ENCODE measurements at places on chromosomes 4 and X.
A peak's percentile ranks its signal among the peaks of the same experiment; 100 is the strongest.

DNA sequence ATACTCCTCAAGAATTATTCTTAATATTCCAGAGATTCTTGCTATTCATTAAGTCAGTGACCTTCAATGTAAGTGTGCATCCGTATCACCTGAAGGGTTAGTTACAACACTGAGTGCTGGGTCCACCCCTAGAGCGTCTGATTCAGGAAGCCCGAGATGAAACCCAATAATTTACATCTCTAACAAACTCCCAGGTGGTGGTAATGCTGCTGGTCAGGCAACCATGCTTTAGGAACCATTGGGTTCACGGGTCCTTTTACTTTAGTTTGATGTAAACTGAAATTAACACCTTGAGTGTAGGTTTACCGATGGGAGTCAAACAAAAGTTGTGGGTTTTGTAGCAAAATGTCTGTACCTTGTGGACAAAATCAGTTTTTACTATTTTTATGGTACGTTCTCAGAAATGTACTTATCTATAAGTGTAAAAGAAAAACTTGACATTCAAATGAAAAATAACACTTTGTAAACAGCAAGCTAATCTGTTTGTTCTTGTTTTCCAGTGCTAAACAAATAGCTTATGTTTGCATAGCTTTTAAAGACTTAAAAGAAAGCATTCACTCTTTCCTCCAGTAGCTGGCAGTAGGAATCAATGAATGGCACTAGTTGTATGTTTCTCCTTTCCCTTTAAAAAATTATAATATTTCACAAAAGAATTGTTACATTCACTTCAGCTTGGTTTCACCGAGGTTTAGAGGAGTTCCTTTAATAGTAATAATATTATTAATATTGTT is 32.7 kb downstream of the ACE2 start:
- DNase-seq = no peak

DNA sequence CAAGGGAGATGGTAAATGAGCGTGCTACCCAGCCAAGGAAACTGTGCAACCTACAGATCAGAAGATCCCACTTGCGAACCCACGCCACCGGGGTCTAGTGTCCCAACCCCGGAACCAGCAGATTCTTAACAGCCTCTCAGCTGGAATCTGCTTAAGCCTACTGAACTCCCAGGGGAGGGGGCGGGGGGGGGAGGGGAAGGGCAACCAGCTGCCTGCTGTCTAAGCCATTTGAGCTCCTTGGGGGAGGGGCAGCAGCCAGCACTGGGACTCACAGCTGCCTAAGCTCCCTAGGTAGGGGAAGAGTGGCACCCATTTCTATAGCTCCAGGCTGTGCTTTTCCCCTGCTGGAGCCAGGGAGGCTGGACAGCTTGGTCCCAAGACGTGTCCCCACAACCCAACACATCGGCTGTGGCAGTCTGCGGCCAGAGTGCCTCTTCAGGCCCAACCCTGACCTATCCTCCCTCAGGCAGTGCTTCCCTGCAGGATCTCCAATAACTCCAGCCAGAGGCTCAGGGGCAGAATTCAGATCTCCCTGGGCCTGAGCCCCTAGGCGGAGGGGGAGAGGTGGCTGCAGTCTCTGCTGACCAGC is 289.2 kb downstream of the LDB2 start:
- DNase-seq = no peak

DNA sequence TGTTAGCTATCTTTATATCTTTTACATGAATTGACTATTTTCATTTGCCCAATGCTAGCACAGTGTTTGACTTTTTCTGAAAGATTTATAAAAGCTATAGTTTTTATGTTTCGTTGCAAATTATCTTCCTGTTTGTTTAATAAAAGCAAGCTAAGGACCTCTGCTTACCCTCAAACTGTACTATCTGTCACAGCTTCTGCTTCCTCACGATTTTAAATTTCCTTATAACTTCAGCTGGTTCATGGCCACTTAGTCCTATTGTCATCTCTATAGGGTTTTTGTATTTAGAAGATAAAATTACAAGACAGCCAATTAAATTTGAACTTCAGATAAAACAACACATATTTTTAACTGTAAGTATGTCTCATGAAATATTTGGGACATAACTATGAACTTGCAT is 494.0 kb downstream of the PDGFC start:
- no peak for DNase-seq

DNA sequence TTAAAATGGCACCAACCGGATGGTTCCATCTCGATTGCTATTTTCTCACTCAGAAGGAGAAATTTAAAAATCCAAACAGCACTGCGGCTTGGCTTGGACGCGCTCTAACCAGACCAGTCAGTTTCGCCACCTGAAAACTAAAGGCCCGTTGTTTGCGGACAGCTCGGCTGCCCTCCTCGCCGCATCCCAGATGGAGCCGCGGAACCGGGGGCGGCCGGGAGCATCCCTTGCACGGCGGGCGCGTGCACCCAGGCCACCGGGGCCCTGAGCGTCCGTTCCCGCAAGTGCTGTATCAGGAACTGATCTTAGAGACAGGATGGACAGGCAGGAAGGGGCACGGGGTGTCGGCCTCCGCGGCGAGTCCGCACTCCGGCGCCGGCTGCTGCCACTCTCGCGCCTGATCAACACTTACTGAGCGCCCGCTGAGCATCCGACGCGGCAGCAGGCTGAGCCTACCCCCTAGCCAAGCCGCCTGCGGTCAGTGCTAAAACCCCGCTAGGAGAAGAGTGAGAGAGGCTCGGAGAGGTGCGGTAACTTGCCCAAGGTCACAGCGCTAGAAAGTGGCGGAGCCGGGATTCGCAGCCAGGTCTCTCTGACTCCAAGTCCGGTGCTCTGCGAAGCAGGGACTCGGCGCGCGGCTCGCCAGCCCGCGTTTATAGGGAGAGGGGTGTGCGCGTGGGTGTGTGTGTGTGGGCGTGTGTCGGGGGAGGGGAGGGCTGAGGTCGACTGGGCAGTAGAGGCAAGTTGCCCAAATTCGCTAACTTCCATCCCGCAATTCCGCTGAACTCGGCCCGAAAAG is at the start of gene CITED1:
Gene CITED1 (minus strand): TSS at position 629 of the 799 bp plus-strand sequence. CDS start 3,045 bp downstream, outside the sequence.
- DNase-seq = peak; percentile 4

DNA sequence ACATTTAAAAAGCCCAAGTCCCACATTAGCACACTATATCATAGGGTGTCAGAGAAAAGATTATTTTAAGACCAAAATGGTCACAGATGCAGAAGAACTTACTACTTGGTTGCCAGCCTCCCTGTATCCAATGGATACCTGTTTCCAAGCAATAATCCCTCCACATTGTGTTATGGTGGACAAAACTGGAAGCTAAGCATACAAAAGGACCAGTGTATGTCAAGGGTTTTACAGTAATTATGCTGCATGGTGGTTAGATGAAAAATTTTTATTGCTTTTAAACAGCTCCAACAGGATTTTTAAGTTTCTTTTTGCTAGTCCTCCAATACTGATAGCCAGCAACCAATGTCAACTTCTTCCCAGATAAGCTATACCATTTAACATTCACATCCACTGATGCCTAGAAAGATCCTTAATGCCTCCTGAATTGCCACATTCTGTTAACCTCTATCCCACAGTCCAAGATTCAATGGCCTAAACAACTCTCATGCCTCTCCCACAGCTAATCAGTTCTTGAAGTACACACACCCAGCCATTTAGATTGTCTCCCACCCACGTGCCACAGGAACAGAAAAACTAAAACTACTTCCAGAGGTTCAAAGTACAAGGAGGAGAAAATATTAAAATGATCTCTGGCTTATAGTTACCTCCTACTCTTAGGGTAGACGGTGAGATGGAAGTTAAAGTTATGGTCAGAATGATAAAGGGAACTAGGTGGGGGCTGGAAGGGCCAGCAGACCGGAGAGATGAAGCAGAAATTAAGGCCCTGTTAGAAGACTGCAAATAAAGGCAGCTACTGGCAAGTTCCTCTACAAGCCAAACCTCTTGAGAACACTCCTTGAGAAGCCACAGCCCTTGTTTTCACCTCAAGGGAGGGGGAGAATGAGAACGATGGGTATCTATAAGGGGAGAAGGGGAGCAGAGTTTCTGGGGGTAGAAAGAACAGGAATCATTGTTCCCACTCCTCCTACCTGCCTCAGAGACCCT is 5.5 kb downstream of the MED14 start:
- DNase-seq = no peak

- DNase-seq = no peak
These were observed 67.5 kb upstream of the FAM241A start for GRCh38 chr4:112077743-112078142.

GRCh38 chr4:34281826-34282225 is 1962.5 kb downstream of the ARAP2 start:
- DNase-seq = no peak

DNA sequence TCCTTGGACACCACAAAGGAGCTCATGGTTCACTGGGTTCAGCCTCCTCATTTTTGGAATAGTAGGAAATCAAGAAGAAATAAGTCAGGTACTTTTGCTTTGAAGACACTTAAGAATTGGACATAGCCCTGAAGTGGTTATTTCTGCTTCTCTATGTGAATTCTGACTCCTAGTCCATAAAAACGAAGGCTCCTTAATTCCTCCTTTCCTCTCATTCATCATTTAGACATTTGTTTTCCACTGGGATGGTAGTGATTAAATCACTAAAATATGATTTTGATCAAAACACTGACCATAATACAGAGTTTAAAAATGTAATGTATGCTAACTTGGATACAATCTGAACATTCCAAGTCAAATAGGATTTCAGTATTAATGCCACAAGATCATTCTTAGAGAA is 34.7 kb upstream of the CYP2U1 start:
- DNase-seq = no peak

DNA sequence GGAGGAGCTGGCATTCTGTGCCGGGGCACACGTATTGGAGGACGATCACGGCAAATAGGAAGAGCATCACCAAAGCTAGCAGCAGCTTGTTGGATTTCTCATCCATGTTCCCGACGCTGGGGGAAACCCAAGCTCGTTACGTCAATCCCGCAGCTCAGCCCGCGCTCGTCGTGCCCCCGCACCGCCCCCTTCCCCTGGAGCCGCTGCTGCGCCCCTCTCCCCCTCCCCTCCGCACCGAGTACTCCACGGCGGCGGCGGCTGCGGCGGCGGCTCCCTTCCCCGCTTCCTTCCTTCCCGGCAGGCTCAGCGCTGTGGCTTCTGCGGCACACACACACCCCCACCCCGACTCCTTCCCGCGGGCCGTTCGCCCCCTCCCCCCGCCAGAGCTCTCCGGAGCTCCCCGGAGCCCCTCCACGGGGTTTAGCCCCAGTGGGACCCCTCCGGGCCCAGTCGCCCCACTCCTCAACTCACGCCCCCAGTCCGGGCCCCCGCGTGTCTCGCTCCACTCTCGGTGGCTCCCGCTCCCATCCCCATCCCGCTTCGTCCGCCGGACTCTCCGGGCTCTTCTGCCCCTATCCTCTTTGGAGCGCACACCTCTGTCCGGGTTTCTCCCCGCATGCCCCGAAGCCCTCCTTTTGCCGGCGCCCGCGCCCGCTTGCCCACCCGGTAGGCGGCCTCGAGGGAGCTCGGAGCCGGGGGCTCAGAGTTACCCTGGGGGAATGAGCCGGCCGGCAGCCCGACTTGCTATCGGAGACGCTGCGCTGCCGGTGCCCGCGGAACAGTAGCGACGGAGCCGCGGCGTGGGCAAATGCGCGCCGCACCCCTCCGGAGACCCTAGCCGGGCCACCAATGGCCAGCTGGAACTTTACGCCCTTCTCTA is 978 bp downstream of the HS6ST2 start:
- peak; percentile 38 for DNase-seq

DNA sequence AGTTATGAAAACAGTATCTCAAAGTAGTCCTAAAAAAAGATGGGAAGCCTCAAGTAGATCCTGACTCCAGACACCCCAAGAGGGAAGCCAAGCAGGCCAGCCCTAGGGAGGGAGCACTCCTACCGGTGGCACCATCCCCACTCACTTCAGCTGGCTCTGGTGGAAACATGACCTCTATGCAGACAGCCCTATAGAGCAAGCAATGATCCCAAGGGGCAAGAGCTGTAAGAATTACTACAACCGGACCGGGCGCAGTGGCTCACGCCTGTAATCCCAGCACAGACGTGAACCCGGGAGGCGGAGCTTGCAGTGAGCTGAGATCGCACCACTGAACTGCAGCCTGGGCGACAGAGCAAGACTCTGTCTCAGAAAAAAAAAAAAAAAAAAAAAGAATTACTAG is 5.7 kb downstream of the LETM1 start:
- no peak for DNase-seq

- DNase-seq = no peak
These were observed 387.6 kb upstream of the ZFP42 start for GRCh38 chr4:187608001-187608421.

DNA sequence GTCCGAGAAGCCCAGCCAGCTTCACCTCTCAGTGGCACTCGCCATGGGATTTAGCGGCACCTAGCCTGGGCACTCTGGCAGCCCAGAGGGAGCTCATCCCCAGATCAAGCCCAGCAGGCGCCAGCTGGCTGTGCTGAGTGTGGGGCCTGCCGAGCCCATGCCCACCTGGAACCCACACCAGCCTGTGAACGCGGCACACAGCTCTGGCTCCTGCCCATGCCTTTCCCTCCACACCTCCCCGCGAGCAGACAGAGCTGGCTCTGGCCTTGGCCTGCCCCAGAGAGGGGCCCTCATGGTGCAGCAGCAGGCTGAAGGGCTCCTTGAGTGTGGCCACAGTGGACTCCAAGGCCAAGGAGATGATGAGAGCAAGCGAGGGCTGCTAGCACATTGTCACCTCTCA is 38.0 kb upstream of the AADAT start:
- DNase-seq = no peak

- peak; percentile 20 for DNase-seq
These were observed 127.5 kb upstream of the RADX start for GRCh38 chrX:106484233-106484632.

- no peak for DNase-seq
These were observed 2309.8 kb downstream of the PCDH7 start for GRCh38 chr4:33029976-33030375.

DNA sequence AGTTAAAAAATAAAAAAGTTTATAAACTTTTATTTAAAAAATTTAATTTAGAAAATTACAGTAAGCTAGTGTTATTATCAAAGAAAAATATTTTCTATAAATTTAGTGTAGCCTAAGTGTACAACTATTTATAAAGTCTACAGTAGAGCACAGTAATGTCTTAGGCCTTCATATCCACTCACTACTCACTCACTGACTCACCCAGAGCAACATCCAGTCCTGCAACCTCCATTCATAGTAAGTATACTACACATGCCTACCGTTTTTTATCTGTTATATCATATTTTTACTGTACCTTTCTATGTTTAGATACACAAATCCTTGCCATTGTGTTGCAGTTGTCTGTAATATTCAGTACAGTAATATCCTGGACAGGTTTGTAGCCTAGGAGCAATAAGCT is 129.0 kb upstream of the FAM47B start:
- no peak for DNase-seq

DNA sequence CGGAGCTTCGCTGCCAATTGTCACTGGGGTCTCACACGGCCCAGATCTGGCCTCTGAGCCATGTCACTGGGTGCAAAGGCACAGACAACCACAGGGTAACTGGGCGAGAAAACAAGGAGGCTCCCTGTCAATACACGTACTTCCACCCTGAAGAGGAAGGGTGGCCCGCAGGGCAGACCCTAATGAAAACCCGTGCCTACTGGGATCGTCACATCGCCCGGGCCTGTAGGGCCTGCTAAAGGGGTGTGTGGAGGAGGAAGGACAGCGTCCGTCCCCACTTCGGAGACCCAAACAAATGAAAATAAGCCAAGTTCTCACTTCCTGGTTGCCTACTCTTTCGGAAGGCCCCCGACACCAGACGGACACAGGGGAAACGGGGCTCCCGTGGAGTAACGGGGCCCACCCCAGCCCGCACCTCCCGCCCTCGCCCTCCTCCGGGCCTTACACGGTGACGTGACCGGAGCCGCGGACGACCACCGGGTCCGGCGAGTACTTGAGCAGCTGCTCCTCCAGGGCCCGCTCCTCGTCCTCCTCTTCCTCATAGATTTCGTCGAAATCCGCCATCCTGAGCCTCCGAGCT is 578 bp downstream of the CHIC2 start:
- peak; percentile 30 for DNase-seq

- DNase-seq = no peak
These were observed 149.4 kb upstream of the CHRDL1 start for GRCh38 chrX:110944751-110945675.
